ENCODE measurements at places on chromosomes 4 and X. TPM values are rescaled to one million over a fixed set of nuclear protein-coding genes. Genes with fewer than 3 reads are reported as not detected.
A peak's percentile ranks its signal among the peaks of the same experiment; 100 is the strongest.

The OPHN1 gene
- total RNA-seq, result 0.95 TPM

The SLITRK4 gene
- not detected for total RNA-seq

The FGG gene
- total RNA-seq, result not detected

The PGAM4 gene
- total RNA-seq, result not detected

The RLIM gene
- total RNA-seq, result 25.5 TPM

The SPIN4 gene
- total RNA-seq, result 7.4 TPM

The FAM9C gene
- not detected for total RNA-seq

The SSX7 gene
- not detected for total RNA-seq

The GLRB gene
- total RNA-seq, result not detected

The KLKB1 gene
- total RNA-seq, result not detected

- no peaks in the 10 kb centered on the region for H3K27me3 ChIP-seq
- H3K27ac ChIP-seq, result no peak overlapping the region
- H3K4me1 ChIP-seq, result no peaks in the 10 kb centered on the region
- no peaks in the 10 kb centered on the region for H3K36me3 ChIP-seq
- no peak overlapping the region for H3K4me3 ChIP-seq
- ATAC-seq, result no peak
Observed at GRCh38 chr4:61312526-61312925, 112.4 kb downstream of the ADGRL3 start.

DNA sequence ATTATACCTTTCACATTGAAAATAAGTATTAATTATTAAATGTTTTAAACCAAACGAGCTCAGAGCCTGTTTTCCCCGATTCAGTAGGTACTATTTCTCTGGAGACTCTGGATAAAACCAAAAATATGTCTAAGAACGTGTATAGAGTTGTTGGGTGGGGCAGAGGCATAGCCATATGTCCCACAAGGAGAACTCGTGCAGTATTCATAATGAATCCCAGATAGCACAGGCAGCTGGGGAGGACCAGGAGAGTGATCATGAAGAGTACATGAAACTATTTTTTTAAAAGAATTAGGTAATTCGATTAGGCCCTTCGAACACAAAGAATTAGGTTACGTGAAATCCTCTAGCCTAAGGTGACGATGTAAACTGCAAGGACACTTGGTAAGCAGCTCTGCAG lies 76.1 kb downstream of the CLDN22 start:
- no peaks in the 10 kb centered on the region for H3K27me3 ChIP-seq
- H3K4me3 ChIP-seq, result no peak overlapping the region
- H3K27ac ChIP-seq, result no peak overlapping the region
- peaks cover 5% of the 10 kb centered on the region for H3K36me3 ChIP-seq

- H3K4me1 ChIP-seq, result no peaks in the 10 kb centered on the region
- no peak overlapping the region for H3K4me3 ChIP-seq
- ATAC-seq, result no peak
- no peak overlapping the region for H3K27ac ChIP-seq
- H3K36me3 ChIP-seq, result no peaks in the 10 kb centered on the region
- no peaks in the 10 kb centered on the region for H3K27me3 ChIP-seq
Observed at GRCh38 chrX:86887341-86887740, 630.3 kb upstream of the KLHL4 start.

- H3K36me3 ChIP-seq, result no peaks in the 10 kb centered on the region
- no peak overlapping the region for H3K4me3 ChIP-seq
- H3K4me1 ChIP-seq, result no peaks in the 10 kb centered on the region
- H3K27me3 ChIP-seq, result no peaks in the 10 kb centered on the region
Observed at GRCh38 chr4:41426539-41426938, 111.4 kb upstream of the LIMCH1 start.

DNA sequence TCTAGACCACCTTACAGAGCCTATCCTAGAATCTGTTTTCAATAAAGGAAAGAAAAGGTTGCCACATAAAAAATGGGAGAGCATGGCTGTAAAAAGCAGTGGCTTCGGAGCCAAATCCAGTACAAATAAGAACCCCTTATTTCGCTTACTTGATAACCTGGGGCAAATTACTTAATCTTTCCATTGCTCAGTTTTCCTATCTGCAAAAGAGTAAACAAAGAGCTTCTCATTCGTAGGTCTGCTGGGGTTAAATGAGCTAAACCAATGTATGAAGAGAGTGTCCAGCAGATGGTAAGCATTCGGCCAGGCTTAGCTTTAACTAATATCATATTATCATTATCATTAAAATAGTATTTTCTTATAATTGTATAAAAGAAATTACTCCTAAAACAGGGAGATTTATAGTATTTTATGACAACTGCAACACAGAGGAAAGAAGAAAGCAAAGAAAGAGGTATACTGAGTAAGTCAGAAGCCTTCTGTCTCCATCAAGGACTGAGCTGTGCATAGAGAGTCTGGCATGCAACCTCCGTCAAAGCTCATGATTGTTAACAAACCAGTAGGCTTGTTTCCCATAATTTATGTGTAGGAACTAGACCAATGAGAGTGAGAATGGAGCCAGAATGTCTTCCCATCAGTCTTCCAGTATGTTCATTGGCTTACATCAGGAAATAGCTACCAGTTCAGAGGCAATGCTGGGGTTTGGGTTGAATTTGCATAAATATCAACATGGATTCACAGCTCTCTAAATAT lies 364.9 kb downstream of the UNC5C start:
- H3K36me3 ChIP-seq, result no peaks in the 10 kb centered on the region
- peaks cover 9% of the 10 kb centered on the region for H3K4me1 ChIP-seq
- ATAC-seq, result no peak
- no peak overlapping the region for H3K27ac ChIP-seq

- no peaks in the 10 kb centered on the region for H3K36me3 ChIP-seq
- H3K27me3 ChIP-seq, result no peaks in the 10 kb centered on the region
- no peak overlapping the region for H3K27ac ChIP-seq
- no peak overlapping the region for H3K4me3 ChIP-seq
Observed at GRCh38 chr4:14100349-14100748, 472.8 kb upstream of the BOD1L1 start.

GRCh38 chr4:145352438-145353145 lies 129.1 kb upstream of the SMAD1 start:
- peaks cover 26% of the 10 kb centered on the region for H3K27me3 ChIP-seq
- H3K4me1 ChIP-seq, result no peaks in the 10 kb centered on the region
- H3K27ac ChIP-seq, result no peak overlapping the region
- H3K4me3 ChIP-seq, result no peak overlapping the region

GRCh38 chr4:113146876-113147358 lies 97.5 kb downstream of the ANK2 start:
- H3K27me3 ChIP-seq, result peaks cover 5% of the 10 kb centered on the region
- peaks cover 4% of the 10 kb centered on the region for H3K4me1 ChIP-seq
- no peaks in the 10 kb centered on the region for H3K36me3 ChIP-seq
- peak; percentile 84 for ATAC-seq

GRCh38 chr4:1331591-1332353 lies 15.2 kb upstream of the UVSSA start:
- H3K4me1 ChIP-seq, result peaks cover 34% of the 10 kb centered on the region
- peak overlapping the region; percentile 63 for H3K4me3 ChIP-seq
- no peak for ATAC-seq
- H3K27ac ChIP-seq, result peak overlapping the region; percentile 48
- H3K36me3 ChIP-seq, result peaks cover 69% of the 10 kb centered on the region

DNA sequence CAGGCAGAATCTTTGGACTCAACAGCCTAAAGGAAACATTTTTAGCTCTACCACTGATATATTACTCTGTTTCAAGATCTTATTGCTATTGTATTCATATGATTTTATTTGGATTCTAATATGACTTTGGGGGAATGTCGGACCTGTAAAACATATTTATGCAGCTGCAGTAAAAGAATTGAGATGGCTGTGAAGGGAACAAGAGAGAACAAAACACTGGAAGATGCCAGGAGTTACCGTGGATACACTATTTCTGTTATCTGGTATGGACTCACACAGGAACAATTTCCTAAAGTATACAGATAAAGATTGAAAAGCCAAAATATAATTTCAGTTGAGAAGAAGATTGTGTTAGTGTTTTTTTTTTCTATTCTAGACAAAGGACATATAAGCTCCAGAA lies 113.0 kb upstream of the DCLK2 start:
- no peaks in the 10 kb centered on the region for H3K36me3 ChIP-seq
- no peak overlapping the region for H3K4me3 ChIP-seq
- ATAC-seq, result no peak
- no peaks in the 10 kb centered on the region for H3K4me1 ChIP-seq
- H3K27ac ChIP-seq, result no peak overlapping the region

- H3K4me1 ChIP-seq, result peaks cover 60% of the 10 kb centered on the region
- ATAC-seq, result no peak
Observed at GRCh38 chr4:82360298-82361177, 13.3 kb downstream of the HNRNPD start.

DNA sequence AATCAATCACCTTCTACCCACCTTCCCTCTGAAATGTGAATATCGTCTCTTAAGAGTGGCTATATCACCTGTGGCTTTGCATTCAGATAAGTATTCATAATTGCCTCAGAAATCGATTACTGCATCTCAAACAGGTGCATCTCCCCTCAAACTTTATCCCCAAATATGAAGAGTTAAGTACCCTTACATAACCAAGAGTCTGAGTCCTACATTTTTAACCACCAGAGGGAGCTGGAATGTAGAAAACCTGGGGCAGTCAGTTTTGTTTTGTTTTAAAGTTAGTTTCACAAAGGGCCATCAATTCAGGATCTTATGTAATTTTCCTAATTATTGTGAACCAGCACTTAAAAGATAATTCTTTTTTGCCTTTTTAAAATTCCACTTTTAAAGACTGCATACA lies 5.7 kb downstream of the TCEANC start:
- H3K27me3 ChIP-seq, result no peaks in the 10 kb centered on the region
- peak overlapping the region; percentile 53 for H3K4me3 ChIP-seq
- peaks cover 17% of the 10 kb centered on the region for H3K36me3 ChIP-seq
- no peak for ATAC-seq

GRCh38 chr4:186845137-186845842 lies 121.6 kb upstream of the FAT1 start:
- H3K36me3 ChIP-seq, result no peaks in the 10 kb centered on the region
- no peaks in the 10 kb centered on the region for H3K27me3 ChIP-seq
- no peak overlapping the region for H3K27ac ChIP-seq
- no peaks in the 10 kb centered on the region for H3K4me1 ChIP-seq

DNA sequence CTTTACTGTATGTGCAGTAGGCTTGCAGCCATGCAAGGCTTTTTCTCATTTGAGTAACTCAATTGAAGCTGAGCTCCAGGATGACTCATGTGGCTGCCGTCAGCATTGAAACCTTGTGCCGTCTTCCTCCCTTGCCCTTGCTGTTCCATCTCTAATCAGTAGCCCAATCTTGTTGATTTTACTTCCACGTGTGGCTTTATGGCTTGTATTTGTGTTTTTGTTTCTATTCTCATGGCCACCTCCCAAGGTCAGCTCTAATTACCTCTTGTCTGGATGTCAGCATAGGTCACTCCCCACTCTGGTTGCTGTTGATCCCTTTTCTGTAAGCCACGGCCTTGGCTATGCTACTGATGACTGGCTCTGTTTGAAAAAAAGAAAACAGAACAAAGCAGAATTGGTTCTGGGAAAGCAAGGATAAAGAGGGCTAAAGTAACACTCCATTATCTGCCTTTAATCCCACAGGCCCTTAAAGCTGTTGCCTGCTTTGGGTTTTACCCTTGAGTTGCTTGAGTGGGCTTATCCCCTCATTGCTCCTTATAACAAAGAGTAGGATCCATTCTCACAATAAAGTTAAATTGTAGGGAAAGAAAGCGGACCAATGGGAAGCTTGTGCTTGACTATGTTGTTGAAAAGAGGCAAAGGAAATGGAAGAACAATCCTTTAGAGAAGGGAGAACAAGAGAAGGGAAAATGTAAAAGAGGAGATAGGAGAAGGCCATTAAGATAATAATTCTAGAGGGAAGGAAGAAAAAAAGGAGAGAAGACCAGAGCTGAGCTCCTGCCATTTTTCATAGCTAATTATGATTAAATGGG lies 173.9 kb upstream of the PGRMC2 start:
- H3K4me1 ChIP-seq, result no peaks in the 10 kb centered on the region
- H3K27ac ChIP-seq, result no peak overlapping the region
- no peaks in the 10 kb centered on the region for H3K27me3 ChIP-seq
- peak; percentile 58 for ATAC-seq

- H3K4me3 ChIP-seq, result no peak overlapping the region
- no peaks in the 10 kb centered on the region for H3K36me3 ChIP-seq
- no peaks in the 10 kb centered on the region for H3K4me1 ChIP-seq
- H3K27ac ChIP-seq, result no peak overlapping the region
- H3K27me3 ChIP-seq, result no peaks in the 10 kb centered on the region
Observed at GRCh38 chr4:181834071-181834470, 409.1 kb upstream of the TENM3 start.

Data from activated T-helper 17 cell treated with anti-CD3 and anti-CD28 coated beads, Interleukin-2, amount 50 U/mL, for 72 hours (primary cell).